ENCODE measurements at places on chromosomes 3 and 15.

DNA sequence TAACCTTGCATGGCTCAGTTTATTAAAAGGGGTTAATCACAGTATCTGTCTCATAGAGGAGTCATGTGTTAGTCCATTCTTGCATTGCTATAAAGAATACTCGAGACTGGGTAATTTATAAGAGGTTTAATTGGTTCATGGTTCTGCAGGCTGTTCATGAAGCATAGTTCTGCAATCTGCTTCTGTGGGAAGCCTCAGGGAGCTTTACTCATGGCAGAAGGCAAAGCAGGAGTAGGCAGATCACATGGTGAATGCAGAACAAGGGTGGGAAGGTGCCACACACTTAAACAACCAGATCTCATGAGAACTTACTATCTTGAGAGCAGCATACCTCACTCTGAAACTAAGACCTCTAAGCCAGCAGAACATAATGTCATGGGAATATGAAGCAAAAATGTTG, 42.2 kb upstream of the PTX3 start:
- no peak for DNase-seq

- DNase-seq: peak; percentile 11
These were observed 130.5 kb upstream of the EIF1B start for GRCh38 chr3:40179016-40179415.

- no peak for DNase-seq
These were observed 1.0 kb upstream of the CD200R1L start for GRCh38 chr3:112847692-112848091.

- no peak for DNase-seq
These were observed 27.2 kb downstream of the AKAP13 start for GRCh38 chr15:85407421-85408269.

- no peak for DNase-seq
These were observed 7.8 kb downstream of the CD80 start for GRCh38 chr3:119551598-119551997.

DNA sequence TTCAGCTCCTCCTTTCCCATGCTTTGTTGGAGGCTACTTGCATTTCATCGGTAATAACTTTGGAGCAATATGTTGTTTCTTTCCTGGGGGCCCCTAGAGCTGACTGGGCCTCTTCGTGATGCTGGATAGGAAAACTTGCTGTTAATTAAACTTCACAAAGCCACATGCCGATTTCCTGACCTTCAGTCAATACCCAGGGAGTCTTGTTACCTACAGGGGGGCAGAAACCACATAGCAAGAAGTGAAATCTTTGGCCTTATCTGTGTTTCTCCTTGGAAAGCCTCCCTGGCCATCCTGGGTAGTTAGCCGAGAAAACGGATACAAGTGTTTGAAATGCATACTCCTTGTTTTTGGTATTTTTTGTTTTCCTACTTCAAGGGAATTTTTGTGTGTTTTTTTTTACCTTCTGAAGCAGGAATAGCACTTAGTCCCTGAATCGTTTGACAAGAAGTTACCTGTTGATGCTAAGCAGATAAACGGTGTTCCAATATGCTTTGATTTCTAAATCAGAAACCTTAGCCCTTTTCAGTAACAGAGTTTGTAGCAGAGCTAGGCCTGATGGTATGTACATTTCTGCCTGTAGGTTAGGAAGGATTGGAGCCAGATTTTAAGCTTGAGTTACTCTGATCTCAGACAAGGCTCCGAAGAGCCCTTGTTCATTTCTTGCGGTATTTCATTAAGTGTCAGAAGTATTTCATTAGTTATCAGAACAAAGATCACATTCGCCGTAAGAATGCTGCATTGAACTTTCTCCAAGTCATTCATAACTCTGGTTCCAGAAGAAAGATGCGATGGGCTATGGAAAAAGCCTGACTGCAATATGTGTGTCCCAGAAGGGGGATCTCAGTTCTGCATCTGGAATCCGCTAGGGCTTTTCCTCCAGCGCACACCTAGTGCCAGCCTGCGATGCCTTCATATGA, 111.5 kb downstream of the THSD4 start:
- DNase-seq: no peak

GRCh38 chr15:95664450-95664849, 666.0 kb upstream of the NR2F2 start:
- no peak for DNase-seq

DNA sequence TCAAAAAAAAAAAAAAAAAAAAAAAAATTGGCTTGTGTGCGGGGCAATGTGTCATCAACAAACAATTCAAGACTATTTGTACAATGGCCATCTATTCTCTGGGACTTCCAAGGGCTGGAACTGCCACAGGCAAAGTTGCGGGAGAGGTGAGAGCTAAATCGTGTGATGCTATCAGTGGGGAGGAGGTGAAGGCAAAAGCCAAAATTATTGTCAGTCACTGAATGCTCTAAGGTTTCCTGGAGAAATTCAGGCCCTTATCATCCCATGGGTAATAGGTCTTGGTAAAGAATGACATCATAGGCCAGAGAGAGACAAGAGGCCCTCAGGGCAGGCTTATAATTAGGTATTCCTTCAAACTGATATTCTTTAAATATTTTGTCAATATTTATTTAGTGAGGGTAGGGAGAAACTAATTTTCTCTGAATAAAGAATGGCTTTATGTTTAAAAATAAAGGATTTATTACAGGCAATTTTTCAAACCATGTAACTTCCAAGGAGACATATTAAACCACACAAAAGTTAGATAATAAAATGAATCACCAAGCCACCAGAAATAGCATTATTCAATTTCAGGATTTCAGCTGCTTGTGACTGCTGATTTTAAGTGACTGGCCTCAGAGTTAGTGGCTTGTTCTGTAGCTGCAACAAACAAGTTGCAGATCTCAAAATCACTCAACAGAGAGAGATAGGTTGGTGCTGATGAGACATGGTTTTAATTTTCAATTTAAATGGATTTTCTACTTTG, 226.3 kb upstream of the MRPL3 start:
- DNase-seq: no peak

DNA sequence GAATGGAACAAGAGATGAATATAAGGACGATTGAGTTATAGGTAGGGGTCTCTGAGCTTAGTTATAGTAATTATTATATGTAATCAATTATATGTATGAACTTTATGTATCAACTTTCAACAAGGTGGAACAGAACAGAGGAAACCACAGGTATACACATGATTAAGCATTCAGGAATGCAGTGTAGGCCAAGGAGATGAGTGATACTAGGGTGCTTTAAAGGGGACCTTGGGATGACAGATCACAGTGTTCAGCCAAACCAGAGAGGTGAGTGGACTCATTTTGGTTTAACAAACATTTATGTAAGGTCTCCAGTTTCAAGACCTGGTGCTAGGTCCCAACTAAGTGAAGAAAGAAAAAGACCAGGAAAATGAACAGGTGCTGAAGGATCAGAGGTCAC, 895.5 kb downstream of the ROBO2 start:
- DNase-seq: no peak
